Effector memory CD4-positive, alpha-beta T cell (primary cell): ENCODE measurements at places on chromosomes 5 and 9.
A peak's percentile ranks its signal among the peaks of the same experiment; 100 is the strongest.

GRCh38 chr9:8653855-8654254, 854.3 kb upstream of the DMAC1 start:
- DNase-seq, result no peak

DNA sequence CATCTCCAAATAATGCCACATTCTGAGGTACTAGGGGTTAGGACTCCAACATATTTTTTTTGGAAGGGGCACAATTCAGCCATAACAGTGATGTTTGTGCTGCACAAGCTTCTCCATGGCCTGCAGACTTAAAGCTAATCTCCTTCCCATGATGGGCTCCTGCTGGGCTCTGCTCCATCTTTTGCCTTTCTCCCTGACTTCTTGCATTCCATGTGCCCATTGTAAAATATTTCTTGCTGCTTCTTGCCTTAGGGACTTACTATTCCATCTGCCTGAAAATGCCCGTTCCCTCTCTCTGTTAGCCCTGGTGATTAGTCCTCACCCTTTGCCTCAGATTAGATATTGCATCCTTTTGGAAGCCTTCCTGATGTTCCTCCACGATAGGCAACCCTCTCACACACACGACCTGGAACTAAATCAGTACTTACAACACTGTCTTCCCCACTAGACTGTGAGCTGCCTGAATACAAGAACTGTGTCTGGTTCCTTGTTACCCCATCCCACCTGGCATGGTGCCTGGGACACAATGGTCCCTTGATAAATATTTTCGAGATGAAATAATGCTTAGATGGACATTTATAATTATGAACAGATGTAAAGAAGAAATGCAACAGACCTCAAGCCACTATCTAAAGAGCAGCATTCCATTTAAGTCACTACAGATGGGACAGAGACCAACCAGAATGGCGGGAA, 33.5 kb downstream of the OR1J1 start:
- DNase-seq, result no peak

- DNase-seq, result no peak
Measured at GRCh38 chr9:129247285-129248153, 69.5 kb upstream of the IER5L start.

DNA sequence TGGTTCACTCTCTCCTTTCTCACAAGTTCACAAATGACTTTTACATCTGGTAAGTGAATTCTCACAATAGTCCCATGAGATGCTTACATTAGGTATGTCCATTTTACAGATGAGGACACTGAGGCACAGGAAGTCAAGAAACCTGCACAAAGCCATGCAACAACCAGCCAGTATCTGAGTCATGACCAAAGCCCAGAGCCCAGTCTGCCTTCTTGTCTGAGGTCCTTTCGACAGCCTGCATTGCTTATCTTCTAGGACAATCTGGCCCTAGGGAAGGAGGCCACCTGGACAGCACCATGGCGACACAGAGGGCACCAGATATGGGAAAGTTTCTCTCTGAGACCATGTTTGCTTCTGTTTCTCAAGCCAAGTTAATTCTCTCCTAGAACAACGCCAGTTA, 197.1 kb downstream of the NSG2 start:
- no peak for DNase-seq

GRCh38 chr9:129547063-129547462, 73.8 kb downstream of the C9orf50 start:
- no peak for DNase-seq

GRCh38 chr5:59346514-59346913, 547.0 kb downstream of the PDE4D start:
- DNase-seq, result no peak

DNA sequence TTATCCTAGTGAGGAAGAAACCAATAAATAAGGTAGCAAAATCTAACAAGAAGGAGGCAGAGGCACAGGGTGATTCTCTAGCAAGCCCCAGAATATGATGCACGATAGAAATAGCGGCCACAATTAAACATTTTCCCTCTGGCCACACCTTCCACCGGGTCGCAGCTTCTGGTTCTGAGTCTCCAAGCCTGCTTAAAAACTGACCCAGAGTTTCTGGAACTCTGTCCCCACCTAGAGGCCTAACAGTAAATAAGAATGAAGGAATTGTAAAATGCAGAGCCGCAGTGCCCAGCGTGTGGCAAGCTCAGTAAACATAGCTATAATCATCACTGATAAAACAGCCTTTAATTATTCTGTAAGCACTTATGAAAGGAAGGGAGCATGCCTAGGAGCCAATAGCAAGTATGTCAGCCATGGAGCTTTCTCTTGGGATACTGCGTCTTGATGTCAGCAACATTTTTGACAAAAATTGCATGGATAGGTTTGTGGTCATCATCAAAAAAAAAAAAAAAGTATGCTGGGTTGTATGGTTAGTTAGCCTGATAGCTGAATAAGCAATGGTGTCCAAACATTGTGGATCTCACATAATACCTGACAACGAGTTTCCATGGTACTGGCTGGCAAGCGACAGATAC, 465.5 kb downstream of the DNAH5 start:
- DNase-seq, result no peak

DNA sequence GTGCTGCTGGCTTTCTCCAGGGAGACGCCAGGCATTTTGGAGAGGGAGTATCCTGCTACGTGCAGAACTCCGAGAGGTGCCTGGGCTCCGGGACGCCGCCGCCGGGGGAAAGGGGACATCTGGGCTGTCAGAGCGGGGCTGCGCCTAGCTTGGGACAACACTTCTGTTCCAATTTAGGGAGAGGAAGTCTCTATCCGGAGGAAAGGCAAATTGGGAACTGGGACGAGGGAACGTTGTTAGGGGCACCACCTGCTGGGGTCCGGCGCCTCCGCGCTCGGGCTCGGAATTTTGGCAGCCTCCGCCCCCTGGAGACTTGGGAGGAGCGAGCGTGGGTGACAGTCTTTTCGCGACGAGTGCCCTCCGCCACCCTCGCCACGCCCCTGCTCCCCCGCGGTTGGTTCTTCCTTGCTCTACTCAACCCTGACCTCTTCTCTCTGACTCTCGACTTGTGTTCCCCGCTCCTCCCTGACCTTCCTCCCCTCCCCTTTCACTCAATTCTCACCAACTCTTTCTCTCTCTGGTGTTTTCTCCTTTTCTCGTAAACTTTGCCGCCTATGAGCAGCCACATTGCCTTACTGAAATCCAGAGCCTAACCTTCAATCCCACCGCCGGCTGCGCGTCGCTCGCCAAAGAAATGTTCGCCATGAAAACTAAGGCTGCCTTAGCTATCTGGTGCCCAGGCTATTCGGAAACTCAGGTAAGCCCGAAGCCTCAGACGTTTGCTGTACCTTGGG, 1.6 kb downstream of the TSLP start:
- DNase-seq, result peak; percentile 34

DNA sequence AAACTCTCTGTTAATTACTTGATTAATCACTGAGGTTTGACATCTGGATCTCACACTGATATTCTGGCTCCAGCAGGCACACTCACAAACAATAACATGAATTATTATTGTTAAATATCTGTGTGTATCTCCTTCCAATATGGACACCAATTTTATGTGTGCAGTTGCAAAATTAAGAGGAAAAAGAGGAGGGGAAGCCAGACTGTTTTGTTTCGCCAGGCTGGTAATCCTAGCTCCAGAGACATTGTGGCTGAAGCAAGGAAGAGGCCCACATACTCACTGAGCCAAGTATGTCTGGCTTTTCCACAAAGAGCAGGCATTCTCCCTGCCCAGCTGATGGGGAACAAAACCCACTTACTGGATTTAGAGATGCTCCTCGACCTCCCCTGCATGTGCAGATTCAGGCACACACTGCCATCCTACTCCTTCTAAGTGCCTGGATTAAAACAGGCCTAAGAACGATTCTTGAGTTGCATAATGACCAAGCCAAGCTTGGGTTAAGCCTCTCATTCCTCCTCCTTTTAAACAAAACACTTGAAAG, 181.9 kb downstream of the ESM1 start:
- DNase-seq, result no peak

DNA sequence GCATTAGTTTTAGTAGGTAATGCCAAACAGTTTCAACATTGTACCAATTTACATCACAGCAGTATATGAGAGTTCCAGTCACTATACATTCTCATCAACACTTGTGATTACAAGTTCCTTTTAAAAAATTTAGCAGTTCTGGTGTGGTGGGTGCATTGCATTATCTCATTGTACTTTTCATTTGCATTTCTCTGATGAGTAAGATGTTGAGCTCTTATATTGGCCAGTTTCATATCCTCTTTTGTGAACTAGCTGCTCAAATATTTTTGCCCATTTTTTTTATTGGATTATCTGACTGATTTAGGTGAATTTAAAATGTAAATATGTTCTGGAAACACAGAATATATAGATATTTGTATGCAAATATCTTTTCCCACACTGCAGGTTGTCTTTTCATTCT, 160.9 kb upstream of the NR3C1 start:
- no peak for DNase-seq

GRCh38 chr9:27537027-27537435, 7.4 kb upstream of the MOB3B start:
- no peak for DNase-seq

- DNase-seq, result no peak
Measured at GRCh38 chr5:38718771-38719391, 126.9 kb upstream of the OSMR start.

DNA sequence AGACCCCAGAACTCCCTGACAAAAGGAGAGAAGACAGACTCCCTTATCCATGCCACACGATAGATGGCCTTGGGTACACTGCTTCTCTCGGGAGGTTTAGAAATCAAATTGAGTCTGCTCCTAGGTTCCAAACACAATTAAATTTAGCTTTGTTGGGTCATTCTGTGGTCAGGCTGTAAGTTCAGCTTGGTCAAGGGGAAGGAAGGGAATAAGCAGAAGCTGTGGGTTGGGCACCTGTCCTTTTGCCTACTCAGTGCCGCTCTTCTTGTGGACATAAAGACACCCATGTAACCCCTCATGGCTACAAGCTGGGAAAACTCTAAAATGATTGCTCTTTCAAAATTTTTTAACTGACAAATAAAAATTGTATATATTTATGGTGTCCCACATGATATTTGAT, 19.1 kb upstream of the AK3 start:
- DNase-seq, result no peak

DNA sequence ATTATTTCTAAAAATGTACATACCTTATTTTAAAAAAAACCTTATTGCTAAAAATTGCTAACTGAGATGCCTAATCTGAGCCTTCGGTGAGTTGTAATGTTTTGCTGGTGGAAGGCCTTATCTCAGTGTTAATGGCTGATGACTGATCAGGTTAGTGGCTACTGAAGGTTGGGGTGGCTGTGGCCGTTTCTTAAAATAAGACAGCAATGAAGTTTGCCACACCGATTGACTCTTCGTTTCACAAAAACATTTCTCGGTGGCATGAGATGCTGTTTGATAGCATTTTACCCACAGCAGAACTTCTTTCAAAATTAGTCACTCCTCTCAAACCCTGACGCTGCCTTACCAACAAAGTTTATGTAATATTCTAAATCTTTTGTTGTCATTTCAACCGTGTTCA, 14.7 kb downstream of the CENPK start:
- no peak for DNase-seq

- no peak for DNase-seq
Measured at GRCh38 chr5:149386166-149386565, 7.1 kb upstream of the IL17B start.

- DNase-seq, result peak; percentile 62
Measured at GRCh38 chr5:42993516-42994245, 46.4 kb downstream of the ANXA2R start.

GRCh38 chr5:19608444-19609002, 379.5 kb downstream of the CDH18 start:
- no peak for DNase-seq

- DNase-seq, result no peak
Measured at GRCh38 chr5:68817632-68818031, 276.2 kb upstream of the SLC30A5 start.

DNA sequence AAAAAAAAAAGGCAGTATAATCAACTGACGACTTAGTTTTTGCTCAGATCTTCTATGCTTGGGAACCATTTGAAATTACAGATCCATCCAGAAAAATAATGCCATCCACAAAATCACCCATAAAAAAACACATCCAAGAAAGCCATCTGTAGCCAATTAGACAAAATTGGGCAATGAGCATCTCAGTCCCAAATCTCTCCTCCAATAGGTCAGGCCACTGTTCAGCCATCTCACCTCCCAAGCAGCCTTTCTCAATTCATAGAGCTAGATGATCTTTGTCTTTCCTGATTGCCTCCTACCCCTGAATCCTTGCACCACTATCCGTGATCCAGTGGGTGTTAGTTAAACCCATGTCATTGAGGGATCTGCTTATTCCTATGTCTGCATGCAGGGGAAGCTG, 139.6 kb downstream of the SCAMP1 start:
- DNase-seq, result no peak

DNA sequence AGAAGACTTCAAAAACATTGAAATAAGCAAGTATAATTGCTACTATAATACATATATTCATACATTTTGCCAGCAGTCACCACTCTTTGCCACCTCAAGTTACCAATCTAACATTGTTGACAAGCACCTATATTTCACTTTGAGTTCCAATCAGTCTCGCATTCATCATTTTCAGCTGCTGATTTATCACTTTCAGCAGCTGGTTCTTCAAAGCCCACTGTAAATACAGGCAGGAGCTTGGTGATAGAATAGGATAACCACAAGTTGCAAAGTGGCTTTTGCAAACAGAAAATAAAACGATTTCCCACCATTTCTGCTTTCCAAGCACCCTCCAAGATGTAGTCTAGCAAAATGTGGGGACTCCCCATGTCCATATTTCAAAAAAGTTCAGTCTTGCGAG, 114.2 kb upstream of the ITGA1 start:
- no peak for DNase-seq

DNA sequence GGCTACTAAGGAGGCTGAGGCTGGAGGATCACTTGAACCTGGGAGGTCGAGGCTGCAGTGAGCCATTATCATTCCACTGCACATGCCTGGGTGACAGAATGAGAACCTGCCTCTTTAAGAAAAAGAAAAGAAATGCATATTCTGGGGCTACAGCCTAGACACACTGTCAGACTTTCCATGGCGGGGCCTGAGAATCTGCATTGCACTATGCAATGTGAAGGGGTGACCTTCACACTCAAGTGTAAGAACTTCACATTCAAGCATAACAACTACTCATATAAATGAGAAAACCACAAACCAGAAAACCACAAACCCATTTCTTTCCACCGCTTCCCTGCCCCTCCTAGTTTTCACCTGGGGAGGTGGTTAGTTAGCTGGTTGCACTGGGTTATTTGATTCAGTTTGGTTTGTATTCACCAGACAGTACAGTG, 18.0 kb upstream of the FBP2 start:
- no peak for DNase-seq

- no peak for DNase-seq
Measured at GRCh38 chr9:134930398-134930797, 12.7 kb upstream of the FCN1 start.
